HT1080 (cell line): ENCODE measurements at places on chromosomes 12 and 14. TPM values are rescaled to one million over a fixed set of nuclear protein-coding genes. Genes with fewer than 3 reads are reported as not detected.

The ZFP36L1 gene
- total RNA-seq = 53.0 and 70.7 TPM in 2 replicates

DNA sequence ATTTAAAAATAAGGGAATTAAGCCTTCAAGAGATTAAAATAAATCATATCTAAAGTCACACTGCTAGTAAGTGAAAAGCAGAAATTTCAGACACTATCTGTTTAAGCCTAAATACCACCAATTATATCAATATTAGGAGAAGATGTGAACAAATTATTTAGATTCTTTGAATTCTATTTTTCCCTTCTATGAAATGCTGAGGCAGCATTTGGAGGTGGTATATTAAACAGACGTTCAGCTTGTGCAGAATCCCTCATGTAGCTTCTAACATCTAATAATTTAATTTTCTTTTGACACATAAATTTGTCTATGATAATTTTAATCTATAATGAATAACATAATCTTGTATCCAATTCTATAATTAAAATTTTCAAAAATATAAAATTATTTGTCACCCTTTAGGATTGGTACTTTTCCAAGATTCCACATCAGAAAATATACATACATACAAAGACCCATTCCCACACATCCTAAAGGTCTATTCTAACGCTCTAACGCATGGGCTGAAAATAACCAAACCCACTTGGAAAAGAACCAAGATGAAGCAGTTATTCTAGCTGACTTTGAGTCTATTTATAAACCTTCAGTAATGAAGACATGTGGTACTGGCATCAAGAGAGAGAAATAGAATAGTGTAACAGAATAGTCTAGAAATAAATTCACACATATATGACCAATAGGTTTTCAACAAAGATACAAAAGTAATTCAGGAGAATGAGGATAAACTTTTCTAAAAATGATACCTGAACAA, 751.8 kb downstream of the GALC start:
- no peak for DNase-seq

The LTB4R2 gene
- total RNA-seq = 5.0 and 7.8 TPM in 2 replicates

- no peak for DNase-seq
These were observed 192.3 kb downstream of the DPF3 start for GRCh38 chr14:72701605-72702004.

DNA sequence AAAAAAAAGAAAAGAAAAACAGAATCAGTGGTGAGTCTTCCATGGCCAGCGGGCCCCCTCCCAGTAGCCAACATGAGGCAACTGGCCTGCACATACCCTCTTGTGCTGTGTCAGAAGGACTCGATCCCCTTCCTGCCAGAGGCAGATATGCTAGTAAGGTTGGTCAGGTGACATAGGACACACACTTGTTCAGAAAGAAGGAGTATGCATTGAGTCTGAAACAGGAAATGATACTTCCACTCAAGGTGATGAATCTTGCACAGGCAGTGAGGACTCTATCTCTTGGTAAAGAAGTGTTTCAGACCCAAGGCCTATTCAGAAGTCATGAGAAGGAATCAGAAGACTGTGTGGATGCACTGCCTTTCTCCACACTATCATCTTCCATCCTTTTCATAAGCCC, 269.7 kb upstream of the FAR2 start:
- DNase-seq = no peak

DNA sequence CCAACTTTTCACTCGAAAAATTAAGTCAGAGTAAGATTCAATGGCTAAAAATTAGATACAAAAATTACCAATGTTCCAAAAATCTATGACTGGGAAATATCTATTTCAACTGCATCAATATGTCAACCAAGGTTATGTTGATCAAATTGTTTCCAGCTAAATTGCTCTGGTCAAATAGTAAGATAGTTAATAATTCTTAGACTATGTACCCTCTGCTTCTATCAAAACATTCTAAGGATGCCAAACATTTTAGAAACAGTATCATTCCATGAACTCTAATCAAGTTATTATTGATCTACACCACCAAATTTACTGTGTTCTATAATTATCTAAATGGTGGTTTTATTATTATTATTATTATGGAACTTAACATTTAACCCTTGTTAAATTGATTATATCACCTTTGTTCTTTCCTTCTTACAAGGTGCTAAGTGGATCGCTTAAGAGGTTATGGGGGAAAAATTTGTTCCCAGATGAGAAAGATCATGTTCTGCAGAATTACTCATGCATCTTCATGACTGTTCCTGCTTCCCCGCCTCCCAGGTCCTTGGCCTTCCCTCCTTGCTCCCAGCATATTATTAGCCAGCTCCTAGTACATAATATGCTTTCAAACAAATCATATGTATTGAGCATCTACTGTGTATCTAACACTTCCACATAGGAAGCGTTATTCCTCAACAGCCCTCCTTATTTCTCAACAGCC, 240.5 kb upstream of the KRR1 start:
- no peak for DNase-seq

GRCh38 chr14:80798878-80799277, 142.7 kb downstream of the CEP128 start:
- no peak for DNase-seq

GRCh38 chr14:28681681-28682080, 84.9 kb upstream of the FOXG1 start:
- DNase-seq = no peak

The KICS2 gene
- total RNA-seq = 7.1 and 10.7 TPM in 2 replicates

DNA sequence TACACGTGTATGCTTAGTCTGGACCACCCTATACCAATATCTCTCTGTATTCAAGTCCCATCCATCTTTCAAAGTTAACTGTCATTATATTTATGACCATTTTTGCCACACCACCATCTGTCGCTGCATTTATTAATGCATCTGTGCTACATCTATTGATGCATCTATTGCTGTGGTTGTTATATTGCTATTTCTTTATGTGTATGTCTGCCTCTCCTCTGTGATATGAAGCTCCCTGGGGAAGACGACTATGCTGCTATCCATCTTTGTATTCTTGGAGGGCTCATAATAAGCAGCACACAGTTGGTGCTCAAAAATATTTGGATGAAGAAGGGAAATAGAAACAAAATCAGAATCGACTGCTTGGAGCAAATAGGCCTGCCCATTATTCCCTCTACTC, 357.6 kb downstream of the RPS29 start:
- no peak for DNase-seq

- no peak for DNase-seq
These were observed 2.9 kb downstream of the CLMN start for GRCh38 chr14:95316821-95317220.

DNA sequence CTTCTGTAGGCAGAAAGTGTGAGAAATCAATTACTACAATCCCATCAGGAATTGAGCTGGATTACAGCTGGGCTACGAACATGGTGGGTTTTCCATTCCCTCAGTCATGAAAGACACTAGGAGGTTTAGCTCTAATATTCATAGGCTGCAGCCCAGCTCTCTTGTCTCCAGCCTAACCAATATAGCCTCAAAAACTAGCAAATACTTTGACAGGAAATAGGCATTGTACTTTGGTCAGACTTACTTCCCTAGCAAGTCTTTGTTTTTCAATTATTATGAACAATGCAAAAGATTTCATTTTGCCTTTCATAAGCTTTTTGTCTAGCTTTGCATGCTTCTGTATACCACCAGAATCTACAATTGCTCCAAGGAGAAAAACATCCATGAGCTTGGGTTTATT, 296.2 kb downstream of the GPHN start:
- no peak for DNase-seq

DNA sequence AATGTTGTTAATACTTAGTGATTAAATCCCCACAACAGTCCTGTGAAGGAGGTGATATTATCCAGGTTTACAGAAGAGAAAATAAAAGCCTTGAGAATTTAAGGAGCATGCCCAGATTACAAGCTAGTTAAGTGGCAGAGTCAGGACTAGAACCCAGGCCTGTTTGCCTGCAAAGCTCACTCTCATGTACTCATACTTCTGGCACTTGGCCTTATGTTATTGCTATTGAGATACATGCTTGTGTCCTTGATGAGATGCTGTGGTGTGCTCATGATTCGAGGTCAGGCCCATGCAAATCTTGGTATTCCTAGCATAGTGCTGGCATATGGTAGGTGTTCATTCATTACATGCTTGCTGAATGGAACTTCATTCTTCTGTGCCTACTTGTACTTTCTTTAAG, 7.6 kb upstream of the EID3 start:
- no peak for DNase-seq

DNA sequence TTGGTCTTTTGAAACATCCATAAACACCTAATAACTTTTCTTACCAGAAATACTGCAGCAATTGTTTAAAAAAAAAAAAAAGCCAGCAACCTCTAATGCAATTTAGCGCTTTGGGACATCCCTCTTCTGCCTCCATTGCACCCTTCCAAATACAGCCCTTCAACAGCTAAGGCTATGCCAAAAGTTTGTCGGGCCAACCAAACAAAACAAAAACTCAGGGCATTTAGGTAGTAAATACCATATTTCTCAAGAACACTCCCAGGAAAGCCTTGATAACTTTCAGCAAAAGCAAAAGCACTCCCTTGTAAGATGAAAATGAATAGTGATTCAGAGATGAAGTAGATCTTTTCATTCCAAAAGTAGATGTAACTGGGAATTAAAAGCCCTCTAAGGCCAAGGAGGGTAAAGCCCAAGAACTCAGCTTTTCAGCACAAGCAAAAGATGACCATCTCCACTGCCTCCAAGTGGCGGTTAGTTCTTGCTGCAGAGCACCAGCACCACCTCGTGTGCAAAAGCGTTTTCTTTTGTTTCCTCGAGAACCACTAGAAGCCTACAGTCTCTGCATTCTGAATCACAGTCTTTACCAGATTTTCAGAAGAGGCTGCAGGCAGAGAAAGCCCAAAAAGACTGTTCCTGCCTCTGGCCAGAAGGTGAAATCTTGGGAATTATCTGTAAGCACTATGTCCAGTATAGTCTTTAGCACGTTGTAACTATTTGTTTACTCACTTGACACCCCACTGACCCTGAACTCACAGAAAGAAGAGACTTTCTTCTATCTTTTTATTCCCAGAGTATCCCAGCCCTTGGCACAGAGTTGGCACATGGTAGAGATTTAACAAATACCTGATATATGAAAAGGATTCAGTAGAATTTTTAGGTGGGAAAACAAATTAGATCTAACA, 53.1 kb downstream of the SIX6 start:
- DNase-seq = peak; percentile 73

GRCh38 chr12:116784238-116784612, 46.1 kb downstream of the RNFT2 start:
- DNase-seq = peak; percentile 12

- DNase-seq = peak; percentile 36
These were observed 123.5 kb downstream of the CAPZA3 start for GRCh38 chr12:18861287-18861858.

- no peak for DNase-seq
These were observed at the start of gene LTB4R for GRCh38 chr14:24310646-24311604. Gene LTB4R (plus strand): TSS chr14:24311502. CDS start chr14:24315652, 4,150 bp downstream.

GRCh38 chr12:24081092-24081529, 131.6 kb upstream of the SOX5 start:
- no peak for DNase-seq

DNA sequence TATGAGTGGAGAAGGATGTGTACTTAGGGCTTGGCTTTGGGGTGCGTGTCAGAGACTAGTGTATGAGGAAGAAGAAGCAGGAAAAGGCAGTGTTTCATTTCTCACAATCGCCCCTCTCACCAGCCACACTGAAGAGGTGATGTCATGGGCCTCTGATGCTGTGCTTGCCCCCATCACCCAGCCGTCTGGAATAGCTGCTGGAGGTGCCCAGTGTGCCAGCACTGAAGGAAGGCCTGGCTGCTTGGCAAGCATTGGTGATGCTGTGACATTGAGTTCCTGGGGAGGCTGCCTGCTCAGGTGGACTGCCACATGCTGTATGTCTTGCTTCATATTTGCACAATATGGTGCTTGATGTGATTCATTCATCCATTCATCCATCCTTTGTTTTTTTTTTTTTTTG, 56.2 kb downstream of the CRADD start:
- DNase-seq = peak; percentile 42

The GRIN2B gene
- not detected in 2 replicates for total RNA-seq

The GLT1D1 gene
- not detected in 2 replicates for total RNA-seq

- DNase-seq = peak; percentile 90
These were observed 23.8 kb downstream of the CFAP251 start for GRCh38 chr12:121942145-121942718.

- no peak for DNase-seq
These were observed 12.2 kb downstream of the ORAI1 start for GRCh38 chr12:121638298-121639202.

DNA sequence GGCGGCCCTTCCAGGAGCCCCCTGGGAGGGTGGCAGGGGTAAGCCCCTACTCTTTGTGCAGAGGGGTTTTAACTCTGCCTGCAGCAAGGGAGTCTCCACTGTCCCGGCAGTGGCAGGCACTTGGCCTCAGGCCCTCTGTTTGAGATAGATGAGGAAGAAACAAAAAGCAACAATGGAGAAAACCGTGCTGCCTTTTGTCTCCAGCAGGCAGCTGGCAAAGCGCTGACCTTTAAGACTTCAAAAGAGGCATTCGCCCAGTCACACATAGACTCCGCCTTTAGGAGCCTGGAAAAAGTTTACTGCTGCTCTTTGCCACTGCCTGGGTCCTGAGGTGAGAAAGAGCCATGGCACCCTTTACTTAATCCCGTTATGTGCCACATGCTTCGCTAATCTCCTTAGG, 158.2 kb upstream of the NTF3 start:
- no peak for DNase-seq

The TAS2R31 gene
- 0.29 and 0.40 TPM in 2 replicates for total RNA-seq

DNA sequence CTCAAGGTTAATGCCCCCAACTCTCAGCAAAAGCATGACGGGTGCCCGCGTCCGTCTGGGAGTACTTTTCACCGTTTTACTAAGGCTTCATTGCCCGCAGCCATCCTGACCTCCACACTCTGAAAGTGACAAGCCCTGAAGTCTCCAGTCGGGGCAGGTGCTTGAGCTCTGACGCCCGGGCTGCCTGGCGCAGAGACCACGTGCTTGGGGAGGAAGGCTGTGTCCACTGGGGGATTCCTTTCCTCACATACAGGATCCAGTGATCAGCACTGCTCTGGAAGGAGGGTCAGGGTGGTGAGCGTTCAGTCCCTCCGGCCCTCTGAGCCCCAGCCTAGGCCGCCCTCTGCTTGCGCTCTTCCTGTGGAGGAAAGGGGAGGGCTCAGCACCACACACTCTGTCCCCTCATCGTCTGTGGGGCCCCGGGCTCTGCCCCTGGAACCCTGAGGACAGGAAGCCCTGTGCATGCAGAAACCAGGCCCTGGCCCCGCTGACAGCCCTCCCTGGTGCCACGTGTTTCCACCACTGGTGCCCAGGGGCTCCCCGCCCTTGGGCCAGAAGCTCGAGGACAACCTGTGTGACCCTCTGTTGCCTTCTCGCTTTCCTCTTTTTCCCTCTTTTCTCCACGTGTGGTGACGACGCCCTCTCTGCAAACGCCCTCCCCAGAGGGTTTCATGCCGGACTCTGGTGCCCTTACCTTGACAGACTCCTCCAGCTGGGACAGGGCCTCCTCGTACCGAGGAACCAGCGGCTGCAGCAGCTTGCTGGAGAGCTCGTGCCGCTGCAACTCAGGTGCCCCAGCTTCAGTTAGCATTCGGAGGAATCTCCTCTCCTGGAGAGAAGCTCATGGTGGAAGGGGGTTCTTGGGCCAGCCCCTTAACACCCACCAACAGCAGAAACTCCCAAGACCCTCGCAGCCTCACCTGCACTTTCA, 4.9 kb downstream of the DDX51 start:
- DNase-seq = no peak

DNA sequence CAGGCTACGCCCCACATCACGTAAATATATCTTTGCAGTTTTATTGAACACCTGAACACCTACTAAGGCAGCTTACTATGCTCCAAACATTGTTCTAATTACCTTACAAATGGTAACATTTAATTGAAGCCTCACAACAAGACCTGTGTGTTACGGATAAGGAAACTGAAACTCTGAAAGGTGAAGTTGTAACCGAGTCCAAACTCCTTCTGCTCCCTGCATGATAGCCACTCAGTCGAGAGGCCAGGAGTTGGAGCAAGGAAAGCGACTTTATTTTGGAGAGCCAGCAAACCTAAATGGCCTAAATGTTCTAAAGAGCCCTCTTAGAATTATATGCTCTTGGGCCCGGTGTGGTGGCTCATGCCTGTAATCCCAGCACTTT, 12.6 kb upstream of the TRPV4 start:
- DNase-seq = no peak
